Effector memory CD8-positive, alpha-beta T cell (primary cell): ENCODE measurements at places on chromosomes 1 and 21.

DNA sequence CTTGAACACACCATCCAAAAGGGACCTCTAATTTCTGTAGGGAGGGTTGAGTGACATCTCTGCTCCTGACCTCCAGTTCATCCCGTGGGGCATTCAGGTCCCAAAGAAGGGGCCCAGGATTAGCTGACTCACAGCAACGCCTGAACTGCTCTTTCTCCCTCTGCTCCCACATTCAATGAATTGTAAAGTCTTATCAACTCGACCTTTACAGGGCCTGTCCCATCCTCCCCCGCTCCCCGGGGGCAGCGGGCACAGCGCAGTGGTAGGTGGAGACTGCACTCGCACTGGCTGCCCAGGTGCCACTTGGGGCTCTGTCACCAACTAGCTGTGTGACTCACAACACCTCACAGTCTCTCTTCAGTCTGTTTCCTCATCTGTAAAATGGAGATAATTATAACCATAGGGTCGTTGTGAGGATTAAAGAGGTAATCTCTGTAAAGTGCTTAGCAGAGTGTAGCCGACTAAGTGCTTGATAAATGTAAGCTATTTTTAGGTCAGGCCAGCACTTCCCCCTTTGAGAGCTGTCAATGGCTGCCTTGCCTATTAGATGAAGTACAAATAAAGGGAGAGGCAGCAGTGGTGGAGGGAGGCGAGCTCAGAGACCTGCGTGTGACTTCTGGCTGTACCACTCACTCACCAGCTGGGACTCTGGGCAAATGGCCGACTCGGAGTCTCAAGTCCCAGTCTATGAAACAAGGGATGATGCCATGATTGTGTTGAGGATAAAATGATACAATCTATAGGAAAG lies 637 bp upstream of the MYBPHL start:
- DNase-seq = no peak

DNA sequence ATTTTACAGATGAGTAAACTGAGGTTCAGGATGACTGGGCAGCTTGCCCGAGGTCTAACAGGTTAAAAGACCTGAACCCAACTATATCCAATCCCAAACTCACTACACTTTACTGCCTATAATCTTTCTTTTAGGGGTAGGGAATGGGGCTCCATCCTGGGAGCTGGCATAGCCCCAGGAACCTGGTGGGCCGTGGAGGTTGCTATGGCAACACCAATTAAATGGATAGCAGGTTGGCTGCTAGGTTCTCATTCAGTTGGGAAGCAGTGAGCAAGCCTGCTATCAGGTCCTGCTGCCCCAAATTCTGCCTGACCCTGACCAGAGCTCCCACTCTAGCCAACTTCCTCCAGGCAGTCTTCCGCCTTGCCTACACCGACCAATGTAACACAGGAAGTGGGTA lies 40.9 kb downstream of the LRP8 start:
- no peak for DNase-seq

GRCh38 chr21:28311411-28312190 lies 681.1 kb downstream of the LTN1 start:
- DNase-seq = no peak

DNA sequence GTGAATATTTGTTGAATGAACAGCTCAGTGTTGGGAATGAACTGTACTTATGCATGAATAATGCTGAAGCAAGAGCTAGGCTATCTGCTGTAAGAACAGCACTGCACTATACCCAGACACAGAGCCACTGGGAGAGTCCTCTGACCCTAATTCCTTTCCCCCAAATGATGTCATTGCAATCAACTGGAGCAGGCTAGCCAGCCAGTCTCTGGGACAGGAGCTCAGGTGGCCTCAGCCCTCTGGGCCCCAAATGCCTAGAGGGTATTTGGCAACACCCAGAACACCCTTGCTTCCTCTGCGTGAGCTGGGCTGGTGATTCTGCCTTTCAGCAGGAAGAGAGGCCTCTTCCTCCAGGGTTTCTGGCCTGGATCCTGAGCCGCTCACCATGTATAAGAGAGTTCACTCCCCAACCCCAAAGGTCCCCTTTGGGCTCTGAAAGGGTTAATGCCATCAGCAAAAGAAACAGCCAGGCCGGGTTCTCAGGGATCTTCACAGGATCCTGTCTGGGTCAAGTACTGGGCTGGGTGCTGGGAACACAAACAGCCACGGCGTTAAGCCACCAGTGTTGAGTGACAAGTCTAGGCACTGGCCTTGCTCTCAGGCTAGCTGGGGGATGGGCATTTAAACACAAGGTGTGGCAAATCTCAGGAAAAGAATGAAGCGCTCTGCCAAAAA lies 3.7 kb upstream of the PADI4 start:
- no peak for DNase-seq

- DNase-seq = no peak
Measured at GRCh38 chr1:165942062-165942461, 114.6 kb downstream of the UCK2 start.

- no peak for DNase-seq
Measured at GRCh38 chr1:15477646-15478212, 1.8 kb downstream of the CELA2B start.
